Vagina (tissue), 2 donors: ENCODE measurements at places on chromosomes 12 and 14.

DNA sequence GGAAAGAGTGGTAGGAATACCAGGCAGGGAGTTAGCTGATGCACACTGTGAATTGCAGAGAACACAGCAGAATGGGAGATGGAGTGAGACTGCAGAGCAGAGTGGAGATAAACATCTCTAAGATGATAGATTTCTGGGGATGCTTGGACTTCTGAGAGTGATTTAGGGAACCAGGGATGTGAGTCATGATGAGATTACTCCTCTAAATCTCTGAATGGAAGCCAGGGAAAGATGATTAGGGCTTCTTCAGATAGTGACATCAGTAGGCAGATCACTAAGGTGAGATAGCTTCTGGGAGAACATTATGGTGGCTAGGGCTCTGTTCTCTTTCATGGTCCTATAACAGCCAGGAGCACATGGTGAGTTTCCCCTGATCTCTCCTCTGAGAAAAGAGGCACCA, 501.5 kb upstream of the USP15 start:
- no peak for DNase-seq

GRCh38 chr12:107360482-107360881, 267.1 kb upstream of the CRY1 start:
- no peak for DNase-seq

DNA sequence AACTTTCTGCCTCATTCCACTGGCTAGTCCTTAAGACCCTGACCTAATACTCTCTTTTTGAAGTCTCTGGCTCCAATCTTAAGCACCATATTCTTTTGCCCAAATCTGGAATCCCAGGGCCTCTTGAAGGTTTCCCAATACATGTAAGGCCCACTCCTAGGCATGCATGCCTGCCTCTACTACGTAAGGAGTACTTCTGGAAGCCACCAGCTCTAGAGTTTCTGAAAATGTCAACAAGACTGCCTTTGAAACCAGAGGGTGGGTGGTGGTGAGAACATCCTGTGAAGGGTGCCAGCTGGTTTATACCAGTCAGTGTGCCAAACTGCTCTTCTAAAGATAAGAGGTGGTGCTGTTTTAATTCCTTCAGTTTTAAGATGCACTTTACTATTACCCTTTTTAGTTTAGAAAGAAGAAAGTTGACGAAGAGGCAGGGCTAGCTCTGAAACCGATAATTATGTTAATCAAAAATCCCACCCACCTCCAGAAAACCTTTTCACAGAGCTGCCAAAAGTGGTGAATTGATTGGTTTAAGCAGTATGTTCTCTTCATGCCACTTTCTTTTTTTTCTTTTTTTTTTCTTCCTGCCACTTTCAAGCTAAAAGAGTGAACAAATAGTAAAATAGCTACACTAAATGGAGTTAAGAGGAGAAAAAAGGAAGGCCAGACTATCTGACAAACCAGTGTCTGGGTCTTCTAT, 8.7 kb upstream of the WDR89 start:
- DNase-seq: no peak

GRCh38 chr12:62581288-62582064, 114.8 kb downstream of the MON2 start:
- DNase-seq: no peak

- no peak for DNase-seq
Measured at GRCh38 chr12:6165395-6165794, 34.8 kb upstream of the CD9 start.

- DNase-seq: no peak
Measured at GRCh38 chr12:110668480-110669192, 20.3 kb downstream of the HVCN1 start.

- DNase-seq: no peak
Measured at GRCh38 chr12:75525263-75525662, 13.9 kb upstream of the KRR1 start.
